ENCODE measurements at places on chromosomes 13 and 19. TPM values are rescaled to one million over a fixed set of nuclear protein-coding genes. Genes with fewer than 3 reads are reported as not detected.

- no peaks in the 10 kb centered on the region for H3K36me3 ChIP-seq
- H3K4me3 ChIP-seq = no peak overlapping the region
- no peak for DNase-seq
- H3K27ac ChIP-seq = no peak overlapping the region
Observed at GRCh38 chr19:32131005-32131404, 214.4 kb upstream of the ZNF507 start.

GRCh38 chr19:15911599-15912235 is 13.8 kb upstream of the CYP4F2 start:
- H3K36me3 ChIP-seq = no peaks in the 10 kb centered on the region
- no peak overlapping the region for H3K4me3 ChIP-seq
- no peak overlapping the region for H3K27ac ChIP-seq
- no peak for DNase-seq

DNA sequence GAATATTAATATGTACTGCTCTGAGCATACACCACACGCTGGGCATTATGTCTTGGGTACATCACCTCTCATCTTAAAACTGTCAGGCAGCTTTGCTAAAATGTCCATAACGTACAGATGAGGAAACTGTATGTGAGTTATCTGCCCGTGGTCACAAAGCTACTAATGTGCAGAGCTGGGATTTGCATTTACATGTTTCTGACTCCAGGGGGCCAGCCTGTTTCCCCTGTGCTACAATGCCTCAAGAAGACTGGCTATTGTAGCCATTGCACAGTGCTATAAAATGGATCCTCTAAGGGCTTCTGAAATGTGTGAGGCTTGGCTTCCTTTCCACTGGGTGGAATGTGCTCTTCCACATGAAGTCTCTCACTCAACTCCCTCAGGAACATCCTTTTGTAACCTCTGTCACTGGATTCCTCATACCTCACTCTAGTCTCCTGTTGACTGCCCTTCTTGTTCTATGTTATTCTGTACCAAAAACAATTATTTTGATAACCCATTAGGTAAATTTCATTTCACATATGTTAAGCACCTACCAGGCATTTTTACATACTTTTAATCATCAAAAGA is 95.6 kb upstream of the HTR2A start:
- no peak overlapping the region for H3K27ac ChIP-seq
- no peaks in the 10 kb centered on the region for H3K4me1 ChIP-seq
- H3K4me3 ChIP-seq = no peak overlapping the region
- no peaks in the 10 kb centered on the region for H3K36me3 ChIP-seq
- peak; percentile 30 for DNase-seq

DNA sequence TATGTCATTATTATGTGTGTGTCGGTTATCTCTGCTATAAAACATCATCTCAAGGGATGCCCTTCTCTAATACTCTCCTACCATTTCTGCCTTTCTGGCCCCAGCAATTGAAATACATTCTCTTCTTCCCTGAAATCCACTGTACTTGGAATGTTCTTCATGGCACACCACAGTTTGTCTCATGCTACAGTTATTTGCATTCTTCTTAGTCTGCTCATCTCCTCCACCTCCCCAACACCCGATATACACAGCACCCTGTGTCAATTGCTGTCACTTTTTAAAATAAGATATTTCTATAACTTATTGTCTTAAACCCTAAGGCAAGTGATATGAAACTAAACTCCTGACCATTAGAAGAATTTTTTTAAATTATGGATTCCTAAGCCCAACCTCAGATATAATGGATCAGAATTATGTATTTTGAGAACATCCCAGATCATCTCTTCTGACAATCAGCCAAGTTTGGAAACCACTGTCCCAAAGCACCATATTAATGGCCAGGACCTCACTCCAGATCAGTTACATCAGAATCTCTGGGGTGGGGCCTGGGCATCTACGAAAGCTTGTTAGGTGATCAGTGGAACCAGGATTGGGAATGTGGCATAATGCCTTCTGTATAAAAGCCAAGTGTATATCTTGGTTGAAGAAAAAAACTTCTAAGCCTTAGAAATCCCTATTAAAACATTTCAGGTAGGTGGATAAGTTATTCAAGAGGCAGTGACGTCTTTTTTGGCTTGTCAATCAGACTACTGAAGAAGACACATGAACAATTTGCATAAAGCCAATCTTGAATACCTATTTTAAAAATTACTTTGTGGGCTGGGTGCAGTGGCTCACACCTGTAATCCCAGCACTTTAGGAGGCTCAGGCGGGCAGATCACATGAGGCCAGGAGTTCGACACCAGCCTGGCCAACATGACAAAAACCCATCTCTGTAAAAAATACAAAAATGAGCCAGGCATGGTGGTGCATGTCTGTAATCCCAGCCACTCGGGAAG is 30.0 kb upstream of the KBTBD7 start:
- H3K36me3 ChIP-seq = peaks cover 2% of the 10 kb centered on the region
- peaks cover 22% of the 10 kb centered on the region for H3K4me1 ChIP-seq
- H3K27ac ChIP-seq = peak overlapping the region; percentile 24
- no peaks in the 10 kb centered on the region for H3K27me3 ChIP-seq

DNA sequence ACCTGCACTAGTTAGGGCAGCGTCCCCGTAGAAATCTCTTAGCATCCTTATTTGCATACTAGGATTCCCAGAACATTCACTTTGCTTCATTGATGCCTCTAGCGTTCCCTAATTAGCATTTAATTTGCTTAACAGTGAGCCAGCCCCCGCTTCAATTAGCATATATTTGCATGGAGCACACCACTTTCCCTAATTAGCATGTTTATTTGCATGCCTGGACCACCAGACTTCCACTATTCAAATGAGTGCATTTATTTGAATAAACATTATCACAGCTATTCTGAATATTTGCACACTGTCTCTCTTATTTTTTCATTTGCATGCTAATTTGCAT is 69.6 kb downstream of the RYR1 start:
- H3K4me3 ChIP-seq = no peak overlapping the region
- DNase-seq = no peak
- peaks cover 86% of the 10 kb centered on the region for H3K36me3 ChIP-seq
- no peaks in the 10 kb centered on the region for H3K4me1 ChIP-seq
- H3K27me3 ChIP-seq = no peaks in the 10 kb centered on the region
- H3K27ac ChIP-seq = no peak overlapping the region

GRCh38 chr19:34172661-34173192 is 423 bp downstream of the LSM14A start:
- no peaks in the 10 kb centered on the region for H3K27me3 ChIP-seq
- no peak for DNase-seq
- peak overlapping the region; percentile 99 for H3K27ac ChIP-seq
- H3K36me3 ChIP-seq = peaks cover 21% of the 10 kb centered on the region

GRCh38 chr13:111160648-111161047 is 45.5 kb downstream of the ARHGEF7 start:
- H3K4me1 ChIP-seq = peaks cover 9% of the 10 kb centered on the region
- H3K27ac ChIP-seq = no peak overlapping the region
- no peak overlapping the region for H3K4me3 ChIP-seq
- H3K27me3 ChIP-seq = no peaks in the 10 kb centered on the region
- no peak for DNase-seq

GRCh38 chr19:47019431-47020041 is at the start of gene NPAS1:
Gene NPAS1 (plus strand): TSS chr19:47019837. CDS start chr19:47021048, 1,211 bp downstream.
- no peak within 1 kb of the TSS for H3K4me3 ChIP-seq
- H3K27me3 ChIP-seq = peaks cover 33% of the 10 kb centered on the region

DNA sequence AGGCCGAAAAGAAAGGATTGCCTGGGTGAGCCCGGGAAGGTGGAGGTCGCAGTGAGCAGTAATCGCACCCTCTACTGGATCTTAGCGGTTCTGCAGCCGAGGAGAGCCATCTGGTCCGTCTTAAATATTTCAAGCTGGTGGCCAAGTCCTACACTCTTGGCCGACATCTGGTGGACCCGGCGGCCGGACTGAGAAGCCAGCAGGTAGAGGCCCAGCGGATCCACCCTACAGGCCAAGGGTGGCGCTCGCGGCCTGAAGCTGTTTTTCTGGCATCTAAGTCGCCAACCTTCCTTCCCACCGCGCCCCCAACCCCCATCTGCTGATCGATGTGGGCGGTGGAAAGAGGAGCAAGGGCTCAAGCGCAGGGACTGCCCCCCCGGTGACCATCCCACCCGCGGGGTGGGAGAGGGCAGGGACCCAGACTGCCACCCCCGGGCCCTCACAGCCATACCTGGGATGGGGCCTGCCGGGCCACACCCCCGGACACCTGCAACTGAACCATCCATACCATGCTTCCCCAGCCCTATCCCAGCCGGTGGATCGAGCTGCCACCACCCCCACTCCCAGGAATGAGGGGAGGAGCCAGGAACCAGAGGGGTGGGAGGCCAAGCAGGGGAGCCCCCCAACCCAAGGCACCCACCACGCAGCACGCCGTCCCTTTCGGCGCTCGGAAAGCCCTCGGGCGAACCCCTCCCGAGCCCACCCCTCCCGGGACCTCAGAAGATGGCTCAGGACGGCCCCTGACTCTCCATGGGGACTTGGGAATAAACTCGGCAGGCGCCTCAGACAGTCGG is 46.3 kb upstream of the ZNF730 start:
- H3K4me3 ChIP-seq = no peak overlapping the region
- H3K27me3 ChIP-seq = no peaks in the 10 kb centered on the region
- no peaks in the 10 kb centered on the region for H3K4me1 ChIP-seq
- no peak overlapping the region for H3K27ac ChIP-seq
- H3K36me3 ChIP-seq = no peaks in the 10 kb centered on the region

DNA sequence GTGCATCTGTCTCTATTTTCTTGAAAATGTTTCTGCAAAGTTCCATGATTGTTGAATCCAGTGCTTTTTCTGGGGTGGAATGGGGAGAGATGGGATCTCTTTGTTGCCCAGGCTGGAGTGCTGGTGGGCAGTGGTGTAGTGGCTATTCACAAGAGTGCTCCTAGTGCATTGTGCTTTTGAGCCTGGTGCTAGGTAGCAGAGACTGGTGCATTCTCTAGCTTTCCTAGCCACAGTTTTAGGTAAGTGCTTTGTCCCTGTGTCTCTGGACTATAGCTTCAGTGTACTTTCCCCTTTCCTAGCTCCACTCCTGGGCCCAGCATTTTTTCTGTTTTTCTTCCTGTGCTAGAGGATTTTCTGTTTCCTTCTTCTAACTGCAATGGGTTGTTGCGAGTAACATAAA is 825.6 kb downstream of the SLITRK6 start:
- H3K27ac ChIP-seq = no peak overlapping the region
- H3K27me3 ChIP-seq = no peaks in the 10 kb centered on the region
- no peaks in the 10 kb centered on the region for H3K4me1 ChIP-seq
- no peaks in the 10 kb centered on the region for H3K36me3 ChIP-seq
- no peak for DNase-seq

DNA sequence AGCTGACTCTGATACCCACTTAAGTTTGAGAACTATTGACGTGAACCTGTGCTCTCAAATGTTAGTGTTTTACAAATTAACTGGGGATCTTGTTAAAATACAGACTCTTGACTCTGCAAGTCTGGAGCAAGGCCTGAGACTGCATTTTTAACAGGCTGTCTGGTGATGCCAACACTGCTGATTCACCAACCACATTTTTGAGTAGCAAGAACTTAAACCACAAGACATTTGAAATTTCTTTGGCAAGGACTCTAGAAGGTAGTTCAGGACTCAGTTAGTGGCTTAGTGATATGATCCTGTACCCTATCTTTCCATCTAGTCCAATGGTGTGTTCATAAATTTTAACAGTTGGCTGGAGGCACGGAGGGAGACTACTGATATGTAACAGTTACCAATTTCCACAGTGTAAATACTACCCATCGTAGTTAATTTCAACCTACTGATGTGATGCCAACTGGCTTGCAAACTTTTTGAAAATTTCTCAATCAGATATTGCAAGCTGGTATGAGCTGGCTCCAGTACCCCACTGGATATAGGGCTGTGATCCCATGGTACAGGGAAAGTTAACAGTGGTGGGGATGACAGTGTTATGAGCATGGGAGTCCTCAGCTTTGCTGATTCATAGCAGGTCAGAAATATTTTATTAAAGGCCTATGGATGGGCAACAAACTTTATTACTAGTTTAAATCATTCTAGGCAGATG is 255.1 kb downstream of the TBC1D4 start:
- no peaks in the 10 kb centered on the region for H3K4me1 ChIP-seq
- no peak for DNase-seq
- no peak overlapping the region for H3K27ac ChIP-seq
- no peak overlapping the region for H3K4me3 ChIP-seq
- no peaks in the 10 kb centered on the region for H3K36me3 ChIP-seq
- no peaks in the 10 kb centered on the region for H3K27me3 ChIP-seq

DNA sequence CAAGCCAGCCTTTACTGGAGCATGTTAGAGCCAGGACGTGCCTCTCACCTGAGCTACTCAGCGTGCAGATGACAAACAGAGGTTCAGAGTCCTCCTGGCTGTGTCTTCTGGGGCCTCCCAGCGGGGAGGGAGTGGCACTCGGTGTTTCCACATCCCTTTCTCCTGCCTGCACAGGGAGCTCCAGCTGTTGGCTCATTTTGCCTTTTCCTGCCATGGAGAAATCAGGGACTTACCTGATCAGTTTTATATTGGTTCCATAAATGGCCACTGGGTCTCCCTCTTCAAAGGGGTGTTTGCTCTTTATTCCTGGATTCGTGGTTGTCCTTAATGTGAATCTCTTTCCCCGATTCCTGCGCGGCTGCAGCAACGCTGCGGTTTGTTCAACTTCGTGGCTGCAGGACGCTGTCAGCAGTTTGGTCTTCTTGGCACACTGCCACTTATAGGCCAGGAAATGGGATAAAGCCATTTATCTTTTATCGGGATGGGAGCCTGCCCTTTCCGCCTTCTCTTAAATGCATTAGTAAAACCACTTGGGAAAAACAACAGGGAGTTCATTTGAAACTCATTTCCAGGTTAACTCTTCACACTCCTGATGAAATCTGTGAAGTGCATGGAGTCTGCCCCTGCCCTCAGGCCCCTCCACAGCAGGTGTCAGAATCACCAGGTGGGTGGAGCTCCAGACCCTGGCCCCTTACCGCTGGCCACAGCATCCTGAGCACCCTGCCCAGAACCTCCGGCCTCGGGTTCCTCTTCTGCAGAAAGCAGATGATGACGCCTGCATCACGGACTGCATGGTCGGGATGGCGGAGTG is 39.8 kb upstream of the MCF2L start:
- no peaks in the 10 kb centered on the region for H3K36me3 ChIP-seq
- H3K27me3 ChIP-seq = peaks cover 4% of the 10 kb centered on the region
- H3K4me1 ChIP-seq = peaks cover 19% of the 10 kb centered on the region
- no peak overlapping the region for H3K27ac ChIP-seq

- no peaks in the 10 kb centered on the region for H3K27me3 ChIP-seq
- DNase-seq = peak; percentile 83
- no peak overlapping the region for H3K27ac ChIP-seq
- no peaks in the 10 kb centered on the region for H3K36me3 ChIP-seq
Observed at GRCh38 chr13:33624740-33625139, 193.2 kb upstream of the RFC3 start.

DNA sequence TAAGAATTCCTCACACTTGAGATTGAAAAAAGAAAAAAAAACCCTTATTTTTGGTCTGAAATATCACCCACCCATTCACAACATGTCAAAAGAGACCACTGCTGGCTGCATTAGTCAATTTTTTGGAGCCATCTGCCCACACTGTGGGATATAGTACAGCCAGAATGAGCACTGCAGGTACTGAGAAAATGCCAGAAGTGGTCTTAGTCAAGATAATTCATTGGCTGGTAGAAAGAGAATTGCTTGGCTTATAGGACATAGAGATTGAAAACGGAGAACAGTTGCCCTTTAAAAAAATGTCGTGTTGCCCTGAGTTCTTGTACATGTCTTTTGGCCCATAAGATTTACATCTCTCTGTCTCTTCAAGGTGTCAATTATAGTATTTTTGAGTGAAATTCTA is 1899.5 kb downstream of the OLFM4 start:
- no peak overlapping the region for H3K4me3 ChIP-seq
- no peak overlapping the region for H3K27ac ChIP-seq
- H3K36me3 ChIP-seq = no peaks in the 10 kb centered on the region
- no peaks in the 10 kb centered on the region for H3K4me1 ChIP-seq
- no peaks in the 10 kb centered on the region for H3K27me3 ChIP-seq

Gene CACNG7
- total RNA-seq = not detected

Gene MCF2L
- total RNA-seq = 4.6 TPM

Gene LILRA6
- not detected for total RNA-seq

Gene ZNF763
- 0.51 TPM for total RNA-seq

Gene ZNF547
- total RNA-seq = 1.9 TPM
